Activated naive CD8-positive, alpha-beta T cell treated with anti-CD3 and anti-CD28 coated beads for 36 hours (primary cell): ENCODE measurements at places on chromosomes 1 and 21.
A peak's percentile ranks its signal among the peaks of the same experiment; 100 is the strongest.

- DNase-seq: no peak
Observed at GRCh38 chr1:66437136-66437401, 96.9 kb upstream of the SGIP1 start.

GRCh38 chr1:66294707-66295370, 239.1 kb upstream of the SGIP1 start:
- DNase-seq: no peak

GRCh38 chr1:152968248-152968647, 2.2 kb upstream of the SPRR4 start:
- no peak for DNase-seq

DNA sequence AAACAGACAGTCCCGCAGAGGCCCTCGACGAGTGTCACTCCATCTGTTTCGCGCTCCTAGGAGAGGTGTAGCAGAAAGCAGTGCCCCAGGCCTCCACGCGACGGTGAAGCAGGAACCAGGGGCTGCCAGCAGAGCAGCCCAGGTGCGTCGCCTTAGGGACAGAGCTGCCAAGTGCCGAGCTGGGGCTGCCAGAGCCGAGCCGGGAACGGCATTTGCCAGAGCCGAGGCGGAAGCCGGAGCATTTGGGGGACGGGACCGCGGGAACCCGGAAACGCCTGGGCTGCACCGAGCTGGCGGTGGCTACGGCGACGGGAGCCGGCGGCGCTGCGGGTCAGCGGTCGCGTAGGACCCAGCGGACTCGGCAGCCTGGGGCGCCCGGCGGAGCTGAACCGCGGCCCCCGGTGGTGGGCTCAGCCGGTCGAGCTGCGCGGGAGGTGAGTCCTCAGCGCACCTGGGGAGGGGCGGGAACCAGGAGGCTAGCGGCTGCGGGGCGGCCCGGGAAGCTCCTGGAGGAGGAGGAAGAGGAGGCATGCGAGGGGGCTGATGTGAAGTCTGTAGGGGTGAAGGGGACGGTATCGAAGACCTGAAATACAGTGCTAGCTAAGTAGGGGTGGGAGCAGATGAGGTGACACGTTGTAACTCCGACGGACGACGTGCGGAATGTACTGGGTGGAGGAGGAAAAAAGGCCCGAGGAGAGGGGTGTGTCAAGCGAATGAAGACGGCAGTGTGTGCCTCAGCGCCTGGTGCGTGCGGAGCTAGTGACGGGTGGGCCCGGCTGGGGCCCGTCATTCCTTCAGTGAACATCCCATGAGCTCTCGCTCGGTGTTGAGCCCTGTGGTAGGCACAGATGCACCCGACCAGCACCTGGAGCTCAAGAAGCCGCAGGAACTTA, at the start of gene SLC35A3:
Gene SLC35A3 (plus strand): TSS at position 268 of the 893 bp plus-strand sequence. CDS start 23,559 bp downstream, outside the sequence.
- DNase-seq: peak; percentile 86

DNA sequence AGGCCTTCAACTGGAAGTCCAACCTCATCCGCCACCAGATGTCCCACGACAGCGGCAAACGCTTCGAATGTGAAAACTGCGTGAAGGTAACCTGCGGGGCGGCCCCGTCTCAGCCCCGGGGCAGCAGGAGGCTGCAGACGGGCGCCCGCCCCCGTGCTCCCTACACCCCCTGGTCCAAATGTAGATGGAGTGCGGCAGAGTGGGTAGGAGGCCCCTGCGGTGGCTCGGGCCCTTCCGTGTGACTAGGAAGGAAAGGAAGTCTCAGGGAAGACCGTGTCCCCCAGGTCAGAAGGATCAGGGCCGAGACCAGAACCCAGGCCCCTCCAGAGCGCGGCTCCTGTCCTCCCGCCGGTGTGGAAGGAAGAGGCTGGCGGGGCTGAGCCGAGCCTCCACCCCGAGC, 49.7 kb upstream of the ARHGEF16 start:
- DNase-seq: no peak

DNA sequence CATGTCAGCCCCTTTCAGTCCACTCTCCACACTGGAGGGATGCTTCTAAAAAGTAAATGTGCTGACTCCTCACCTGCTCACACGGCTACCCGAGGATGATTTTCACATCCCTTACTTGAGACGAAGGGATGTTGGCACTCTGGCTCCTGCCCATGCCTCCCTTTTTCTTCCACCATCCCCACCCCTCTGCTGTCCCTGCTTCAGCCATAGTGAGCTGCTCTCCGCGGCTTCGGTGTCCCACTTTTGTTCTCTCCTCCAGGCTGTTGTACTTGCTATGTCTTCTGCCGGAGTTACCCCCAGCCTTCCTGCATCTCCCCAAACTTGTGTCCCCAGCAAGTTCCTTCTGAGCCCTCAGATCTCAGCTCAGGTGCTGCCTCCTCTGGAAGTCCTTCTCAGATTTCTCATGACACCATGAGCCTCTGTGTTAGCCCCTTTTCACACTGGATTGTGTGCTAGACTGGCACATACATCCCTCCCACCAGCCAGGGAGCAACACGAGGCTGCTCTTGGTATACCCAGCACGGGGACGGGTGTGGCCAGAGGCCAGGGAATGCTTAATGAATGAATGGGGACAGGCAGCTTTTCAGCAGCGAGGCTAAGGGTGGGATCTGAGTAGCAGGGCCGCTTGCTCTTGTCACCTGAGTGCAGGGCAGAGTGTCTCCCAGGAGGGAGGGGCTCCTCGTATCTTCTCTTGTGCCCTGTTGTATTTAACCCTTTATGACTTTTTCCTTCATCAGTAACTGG, 1.3 kb downstream of the ACOT11 start:
- DNase-seq: no peak

- DNase-seq: no peak
Observed at GRCh38 chr1:177983482-177984135, 13.8 kb upstream of the SEC16B start.

DNA sequence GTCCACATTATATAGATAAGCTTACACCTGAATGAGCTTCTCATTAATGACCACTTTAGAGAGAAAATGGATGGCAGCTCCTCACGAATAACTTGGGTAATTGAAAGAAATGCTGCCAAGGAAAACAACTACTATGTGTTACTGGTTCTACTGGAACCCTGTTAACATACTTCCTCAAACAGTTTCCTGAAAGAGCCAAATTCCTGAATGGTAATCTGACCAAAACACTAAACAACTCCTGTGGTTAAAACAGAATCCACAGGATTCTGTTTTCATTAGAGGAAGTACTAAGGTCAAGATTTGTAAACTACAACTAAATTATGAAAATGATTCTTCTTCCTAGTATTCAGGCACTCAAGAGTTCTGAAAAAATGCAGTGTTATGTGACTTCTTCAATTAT, 107.2 kb downstream of the DNM3 start:
- DNase-seq: no peak

DNA sequence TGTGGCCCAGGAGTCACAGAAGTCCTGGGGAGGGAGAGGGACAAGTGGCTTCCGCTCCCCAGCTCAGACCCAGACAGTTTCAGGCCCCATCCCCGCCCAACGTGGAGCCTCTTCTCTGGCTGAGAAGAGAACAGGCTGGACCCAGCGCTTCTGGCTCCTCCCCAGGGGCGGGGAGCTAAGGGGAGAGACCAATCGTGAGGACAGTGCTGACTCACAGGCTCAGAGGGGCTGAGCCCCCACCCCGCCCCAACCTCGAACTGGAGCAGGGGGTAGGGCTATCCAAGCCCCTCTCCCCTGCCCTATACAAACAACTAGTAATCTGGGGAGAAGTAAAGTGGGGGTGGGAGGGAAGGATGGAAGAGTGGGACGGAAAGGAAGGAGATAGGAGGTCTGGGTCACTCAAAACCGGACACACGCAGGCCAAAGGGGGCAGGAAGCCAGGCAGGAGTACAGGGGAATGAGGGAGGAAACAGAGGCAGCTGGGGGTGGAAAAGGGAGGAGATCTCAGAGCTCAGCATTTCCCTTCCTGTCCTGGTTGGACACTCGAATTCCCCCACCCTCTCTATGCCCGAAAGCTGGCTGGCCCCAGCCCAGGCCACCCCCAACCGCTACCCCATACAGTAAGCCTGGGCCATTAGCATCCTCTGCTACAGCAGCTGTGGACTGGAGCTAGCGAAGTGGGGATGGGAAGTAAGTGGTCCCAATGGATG, at the start of gene SHC1:
Gene SHC1 (minus strand): TSS at position 117 of the 710 bp plus-strand sequence. CDS start 221 bp downstream, outside the sequence.
- no peak for DNase-seq

DNA sequence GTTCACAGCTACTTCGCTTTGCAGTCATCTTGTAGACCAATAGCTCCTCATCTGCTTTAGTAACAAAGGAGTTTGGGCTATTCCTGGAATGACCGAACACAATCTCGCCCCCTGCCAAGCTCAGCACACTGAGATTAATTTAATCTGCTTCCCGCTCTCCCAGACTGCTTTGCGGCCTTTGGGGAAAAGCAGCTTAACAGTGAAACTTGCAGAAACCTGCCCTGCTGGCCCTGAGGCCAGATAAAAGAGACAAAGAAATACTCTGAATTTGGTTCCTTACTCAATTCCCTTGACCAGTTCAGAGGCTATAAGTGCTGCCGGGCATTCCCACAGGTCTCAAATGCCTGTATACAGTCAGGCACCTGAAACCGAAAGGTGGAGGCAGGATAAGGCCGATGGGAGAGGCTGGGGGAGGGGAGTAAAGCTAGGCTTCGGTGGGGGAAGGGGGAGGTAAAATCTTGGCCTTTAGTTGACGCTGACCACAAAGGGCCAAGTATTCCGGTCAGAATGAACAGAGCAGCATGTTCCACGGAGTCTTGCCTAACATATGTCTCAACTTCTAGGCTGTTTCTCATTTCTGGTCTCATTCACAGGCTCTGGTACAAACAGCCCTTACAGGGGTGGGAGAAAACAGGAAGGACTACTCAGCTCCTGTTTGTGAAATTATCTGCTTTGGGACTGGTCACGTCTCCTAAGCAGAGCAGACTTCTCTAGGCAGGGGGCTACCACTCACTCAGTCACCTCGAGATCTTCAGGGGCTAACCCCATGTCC, 17.7 kb upstream of the A3GALT2 start:
- no peak for DNase-seq

- no peak for DNase-seq
Observed at GRCh38 chr1:213385806-213386324, 334.8 kb downstream of the RPS6KC1 start.

GRCh38 chr1:227808566-227808965, 6.9 kb upstream of the PRSS38 start:
- DNase-seq: no peak

GRCh38 chr1:20634594-20635084, 1.4 kb downstream of the PINK1 start:
- peak; percentile 26 for DNase-seq

GRCh38 chr1:32242341-32242851, 4.6 kb upstream of the FAM167B start:
- DNase-seq: no peak

DNA sequence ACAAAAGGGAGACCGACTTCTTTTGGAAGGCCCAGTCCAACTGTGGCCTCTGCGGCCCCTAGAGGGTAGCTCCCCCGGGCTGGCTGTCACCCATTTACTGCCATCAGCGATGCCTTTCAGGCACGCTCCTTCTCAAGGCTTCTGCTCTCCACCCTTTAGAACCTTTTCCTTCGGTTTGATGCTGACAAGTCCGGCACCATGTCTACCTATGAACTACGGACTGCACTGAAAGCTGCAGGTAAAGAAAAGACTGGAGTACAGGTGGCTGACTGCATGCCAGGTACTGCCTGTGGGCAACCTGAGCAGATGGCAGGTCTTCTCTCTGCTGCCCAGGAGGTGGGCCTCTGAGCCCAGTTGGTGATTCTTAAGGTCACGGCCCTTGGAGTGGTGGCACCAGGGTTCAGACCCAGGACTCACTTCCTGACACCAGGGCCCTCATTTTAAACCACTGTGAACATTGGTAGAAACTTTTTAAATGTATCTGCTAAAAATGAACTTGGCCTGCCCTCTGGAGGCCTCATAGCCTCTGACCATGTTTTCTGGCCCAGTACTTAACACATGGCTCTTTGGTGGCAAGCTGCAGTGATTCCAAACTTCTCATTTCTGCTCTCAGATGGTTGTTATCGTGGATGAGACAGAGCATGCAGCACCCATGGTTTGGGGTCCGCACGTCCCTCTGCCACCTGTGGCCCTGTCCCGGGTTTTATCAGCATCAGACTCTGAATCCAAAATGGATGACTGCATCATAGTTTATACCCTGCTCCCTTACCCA, 45.7 kb downstream of the CAPN9 start:
- DNase-seq: no peak

DNA sequence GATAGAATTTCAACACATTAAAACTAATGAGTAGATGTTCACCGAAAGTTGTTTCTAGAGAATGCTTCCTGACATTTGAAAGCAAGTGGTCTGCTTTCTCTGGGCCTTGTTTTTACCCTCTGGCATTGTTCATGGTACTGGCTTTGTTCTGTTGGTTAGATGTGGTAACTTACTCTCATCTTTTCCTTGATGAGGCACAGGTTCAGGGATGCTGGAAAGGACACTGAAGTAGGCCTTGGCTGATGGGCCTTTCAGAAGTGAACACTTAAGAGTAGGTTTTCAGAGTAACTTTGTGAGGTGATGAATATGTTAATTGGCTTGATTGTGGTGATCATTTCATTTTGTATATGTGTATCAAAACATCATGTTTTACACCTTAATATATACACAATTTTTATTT, 55.8 kb downstream of the DYRK1A start:
- no peak for DNase-seq

DNA sequence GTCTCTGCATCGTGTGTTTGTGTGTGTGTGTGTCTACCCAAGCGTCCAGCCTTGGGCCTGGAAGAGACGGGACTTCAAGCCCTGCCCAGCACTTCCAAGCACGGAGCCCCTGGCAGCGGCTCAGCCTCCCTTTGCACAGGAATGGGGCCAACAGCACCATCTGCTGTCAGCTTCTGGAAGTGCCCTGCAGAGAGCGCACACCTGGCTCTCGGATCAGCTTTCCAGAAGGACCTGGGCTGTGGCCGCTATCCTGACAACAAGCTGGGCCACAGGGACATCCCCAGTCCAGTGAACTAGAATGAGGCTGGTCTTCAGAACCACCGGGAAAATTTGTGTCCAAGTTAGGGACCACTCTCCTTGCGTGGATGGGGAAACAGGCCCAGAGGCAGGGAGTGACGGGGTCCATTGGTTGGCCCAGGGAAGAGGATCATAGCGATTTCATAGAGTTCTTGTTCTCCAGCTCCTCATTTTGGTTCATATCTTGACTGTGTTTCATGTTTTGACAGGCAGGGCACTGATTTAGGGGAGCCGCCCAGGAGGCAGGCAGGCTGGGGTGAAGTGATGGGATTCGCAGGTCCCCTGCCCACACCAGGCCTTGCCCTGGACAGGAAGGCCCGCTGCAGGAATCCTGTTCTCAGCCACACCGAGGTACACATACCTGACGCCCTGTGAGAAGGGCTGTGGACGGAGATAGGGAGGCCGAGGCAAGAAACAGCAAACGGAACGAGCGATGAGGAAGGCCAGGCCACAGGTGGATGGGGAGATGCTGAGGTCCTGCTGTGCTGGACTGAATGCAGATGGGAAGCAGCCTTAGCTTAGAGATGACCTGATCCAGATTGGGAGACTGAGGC, 38.4 kb downstream of the TAS1R2 start:
- peak; percentile 50 for DNase-seq

DNA sequence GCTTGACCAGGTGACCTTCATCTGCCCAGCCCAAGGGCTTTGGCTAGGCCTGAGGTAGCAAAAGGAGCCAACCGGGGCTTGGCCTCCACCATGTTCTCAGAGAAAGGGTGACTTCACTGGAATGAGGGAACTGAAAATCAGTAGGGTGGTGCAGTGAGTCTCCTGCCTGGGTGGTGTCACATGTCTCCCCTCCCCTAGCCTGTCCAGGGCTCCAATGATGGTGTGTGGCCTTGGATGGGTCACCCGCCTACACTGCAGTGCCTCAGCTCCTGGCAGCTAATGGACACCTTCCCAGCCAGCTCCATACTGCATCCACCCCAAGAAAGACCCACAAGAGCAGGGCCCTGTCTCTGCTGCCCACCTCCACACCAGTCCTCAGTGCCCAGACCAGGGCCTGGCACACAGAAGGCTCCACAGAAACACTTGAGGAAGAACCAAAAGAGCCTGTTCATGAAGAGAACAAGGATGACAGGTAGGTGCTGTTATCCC, 678.7 kb downstream of the MATN1 start:
- no peak for DNase-seq

- DNase-seq: no peak
Observed at GRCh38 chr1:227945891-227946623, 1.7 kb downstream of the WNT9A start.
